ENCODE measurements at places on chromosomes 16 and 17.

GRCh38 chr16:73750639-73751038, 546.0 kb upstream of the PSMD7 start:
- no peak for DNase-seq

DNA sequence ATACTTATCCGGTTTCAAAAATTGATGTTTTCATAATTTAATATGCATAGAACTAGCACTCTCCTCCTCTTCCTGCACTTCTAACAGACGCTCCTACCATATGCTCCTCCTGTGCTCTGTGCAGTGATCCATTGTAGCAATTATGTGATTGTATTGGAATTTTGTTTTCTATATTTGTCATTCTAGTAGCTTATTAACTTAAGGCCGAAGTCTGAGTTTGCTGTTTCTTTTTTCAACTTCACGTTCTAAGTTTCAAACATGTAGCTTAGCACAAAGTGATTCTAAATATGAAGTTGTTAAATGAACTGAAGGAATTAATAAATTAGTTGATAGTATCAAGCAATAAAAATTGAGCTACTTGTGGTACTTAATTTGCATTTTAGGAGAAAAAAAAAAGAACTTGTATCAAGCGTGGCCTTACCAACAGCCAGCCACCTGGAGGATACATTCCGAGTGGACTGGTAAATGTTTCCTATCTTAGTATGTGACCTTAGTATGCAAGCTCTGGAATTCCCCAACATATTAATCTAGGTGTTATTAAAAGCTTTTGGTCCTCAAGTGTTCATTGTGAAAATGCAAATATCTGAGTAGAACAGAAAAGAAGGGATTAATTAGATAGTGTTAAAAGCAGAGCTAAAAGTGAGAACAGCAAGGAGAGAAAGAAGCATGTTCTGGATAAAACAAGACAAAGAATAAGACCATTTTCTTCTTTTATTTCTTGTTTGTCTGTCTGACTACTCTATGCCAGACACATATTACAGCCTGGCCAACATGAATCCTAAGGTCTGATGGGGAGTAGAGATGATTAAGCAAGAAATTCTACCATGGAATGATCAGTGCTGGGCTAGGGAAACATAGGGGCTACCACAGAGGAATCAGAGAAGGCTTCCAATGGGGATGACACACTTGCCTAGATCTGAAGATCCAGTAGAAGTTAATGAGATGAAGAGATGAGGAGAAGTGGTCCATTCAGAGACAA, 290.4 kb upstream of the MON1B start:
- no peak for DNase-seq

GRCh38 chr16:59748531-59748930, 1014.4 kb upstream of the GOT2 start:
- DNase-seq = no peak

DNA sequence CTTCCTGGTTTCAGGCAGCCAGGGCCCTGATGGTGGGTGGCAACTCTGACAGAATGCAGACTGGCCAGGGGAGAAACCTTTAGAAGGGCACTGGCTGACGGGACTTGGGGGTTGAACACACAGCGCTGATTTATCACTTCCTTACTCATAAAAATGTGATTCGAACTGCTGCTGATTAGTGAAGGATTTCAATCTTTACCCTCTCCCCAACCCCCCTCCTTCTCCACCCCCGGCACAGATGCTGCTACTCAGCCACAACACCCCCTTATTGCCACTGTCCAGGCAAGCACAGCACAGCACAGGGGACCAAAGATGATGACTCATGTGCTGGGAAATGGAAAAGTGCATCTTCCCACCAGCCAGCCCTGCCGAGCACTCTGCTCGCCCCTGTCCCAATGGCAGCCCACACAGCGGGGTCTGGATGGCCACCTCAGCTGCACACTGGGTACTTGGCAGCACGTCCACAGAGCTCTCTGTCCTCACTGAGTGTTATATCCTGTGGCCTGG, 70.1 kb downstream of the SMG6 start:
- DNase-seq = no peak

- peak; percentile 61 for DNase-seq
These were observed 35.8 kb upstream of the ADGRG1 start for GRCh38 chr16:57592591-57593003.

DNA sequence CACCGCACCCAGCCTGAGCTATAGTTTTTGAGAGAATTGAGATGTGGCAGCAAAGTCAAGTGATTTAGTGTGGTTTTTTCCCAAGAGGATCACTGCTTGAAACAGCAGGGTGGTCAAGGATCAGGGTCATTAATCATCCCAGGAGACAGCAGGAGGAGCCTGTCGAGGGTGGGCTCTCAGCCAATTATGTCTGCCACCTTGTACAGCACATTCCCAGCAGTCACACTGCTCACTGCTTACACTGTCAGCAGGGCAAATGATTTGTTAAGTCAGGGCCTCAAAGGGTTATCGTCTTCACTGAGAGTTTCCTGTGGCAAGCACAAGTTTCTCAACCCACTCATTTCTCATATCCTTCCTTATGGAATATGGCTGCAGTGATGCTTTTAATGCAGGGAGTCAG, 13.2 kb downstream of the B3GNT9 start:
- DNase-seq = no peak

GRCh38 chr17:19284005-19284959, 47.1 kb downstream of the EPN2 start:
- DNase-seq = no peak

- no peak for DNase-seq
These were observed 199.7 kb downstream of the CHD9NB start for GRCh38 chr16:52852978-52853377.

Measured in activated T-cell treated with anti-CD3 and anti-CD28 coated beads for 24 hours (primary cell).